ENCODE measurements at places on chromosomes 12 and 14.

GRCh38 chr12:38502415-38502814 is 185.8 kb downstream of the ALG10B start:
- DNase-seq = no peak

GRCh38 chr14:103514596-103515421 is 7.8 kb downstream of the CKB start:
- DNase-seq = no peak

DNA sequence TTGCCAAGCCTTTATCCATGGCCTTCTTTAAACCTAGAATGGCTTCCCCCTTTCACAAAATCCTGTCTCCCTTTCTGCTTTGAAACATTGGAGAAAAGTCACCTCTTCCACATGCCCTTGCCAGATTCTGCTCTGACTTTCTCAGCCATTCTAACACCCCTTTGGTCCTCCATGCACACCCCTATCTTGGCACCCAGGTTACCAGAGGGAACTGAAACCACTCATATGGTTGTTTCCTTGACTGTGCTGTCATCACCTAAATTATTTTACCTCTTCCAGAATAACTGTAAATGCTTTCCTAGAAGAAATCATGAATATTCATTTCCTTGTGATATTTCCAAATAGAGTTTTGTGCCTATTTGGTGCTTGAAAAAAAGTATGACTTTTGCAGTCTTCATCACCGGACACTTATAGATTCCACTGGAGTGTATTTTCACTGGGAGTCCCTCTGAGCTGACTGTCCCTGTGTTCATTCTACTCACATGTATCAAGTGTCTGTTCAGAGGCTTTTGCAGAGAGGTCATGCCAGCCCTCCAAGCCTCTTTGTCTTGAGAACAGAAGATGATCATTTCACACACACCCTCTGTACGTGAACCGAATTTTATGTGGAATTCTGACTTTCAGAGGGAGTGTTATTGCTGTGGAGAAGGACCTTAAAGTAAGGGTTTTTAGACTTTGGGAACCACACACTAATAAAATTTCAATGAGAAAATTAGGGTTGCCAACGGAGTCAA is 74.1 kb downstream of the PLXNC1 start:
- no peak for DNase-seq

DNA sequence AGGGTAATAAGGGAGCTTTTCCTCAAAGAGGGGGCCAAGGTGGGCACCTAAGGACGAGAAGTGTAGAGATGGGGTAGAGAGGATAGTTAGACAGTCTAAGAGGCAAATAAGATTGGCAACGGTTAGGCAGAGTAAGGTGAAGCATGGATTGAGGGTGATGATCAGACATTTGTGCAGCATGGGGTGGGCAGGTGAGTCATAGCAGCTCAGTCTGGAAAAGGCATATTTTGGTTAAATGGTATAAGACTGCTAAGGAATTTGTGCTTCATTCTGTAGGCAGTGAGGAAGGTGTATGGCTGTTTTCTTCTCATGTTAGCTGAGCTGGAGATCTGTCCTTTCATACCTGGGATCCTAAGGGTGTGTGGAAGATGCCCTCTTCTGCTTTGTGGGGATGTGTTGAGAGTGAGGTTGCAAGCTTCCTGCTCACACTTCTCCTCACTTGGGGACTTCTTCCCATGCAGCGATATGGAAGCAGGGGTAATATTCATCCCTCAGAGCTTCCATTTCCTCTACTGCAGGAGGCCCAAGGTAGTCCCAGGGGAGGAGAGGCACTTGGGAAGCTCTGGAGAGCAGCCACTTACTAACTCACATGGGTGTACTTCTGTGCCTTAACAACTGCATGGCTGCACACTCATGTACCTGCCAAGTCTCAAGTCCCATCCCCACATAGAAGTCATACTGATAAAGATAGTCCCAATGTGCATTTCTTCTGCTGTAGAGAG is 28.9 kb downstream of the GSG1 start:
- DNase-seq = no peak

- DNase-seq = no peak
Measured at GRCh38 chr14:21252149-21252548, 17.1 kb downstream of the HNRNPC start.

- DNase-seq = no peak
Measured at GRCh38 chr12:68452078-68452715, 120.0 kb upstream of the MDM1 start.

GRCh38 chr14:67539116-67539515 is 6.0 kb downstream of the PLEKHH1 start:
- no peak for DNase-seq

- DNase-seq = no peak
Measured at GRCh38 chr14:103136388-103137271, 13.4 kb downstream of the TNFAIP2 start.

DNA sequence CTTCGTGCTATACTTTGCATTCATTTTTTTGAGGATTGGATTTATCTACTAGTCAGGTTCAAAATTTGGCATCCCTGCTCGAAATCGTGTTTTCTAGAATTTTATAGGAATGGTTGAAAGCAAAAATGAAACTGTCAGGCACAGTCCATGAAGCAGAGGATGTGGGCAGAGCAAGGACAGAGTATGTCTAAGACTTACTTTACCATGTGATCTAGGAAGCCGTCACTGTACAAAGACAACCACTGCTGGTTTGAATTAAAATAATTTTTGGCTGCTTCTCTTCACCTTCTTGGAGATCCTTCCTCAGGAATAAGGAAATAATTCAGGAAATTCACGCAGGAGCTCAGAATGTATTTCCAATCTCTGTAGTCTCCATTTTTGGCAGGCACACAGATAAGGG is 31.6 kb upstream of the SGPP1 start:
- no peak for DNase-seq

GRCh38 chr12:92324849-92325500 is 179.3 kb upstream of the BTG1 start:
- no peak for DNase-seq

DNA sequence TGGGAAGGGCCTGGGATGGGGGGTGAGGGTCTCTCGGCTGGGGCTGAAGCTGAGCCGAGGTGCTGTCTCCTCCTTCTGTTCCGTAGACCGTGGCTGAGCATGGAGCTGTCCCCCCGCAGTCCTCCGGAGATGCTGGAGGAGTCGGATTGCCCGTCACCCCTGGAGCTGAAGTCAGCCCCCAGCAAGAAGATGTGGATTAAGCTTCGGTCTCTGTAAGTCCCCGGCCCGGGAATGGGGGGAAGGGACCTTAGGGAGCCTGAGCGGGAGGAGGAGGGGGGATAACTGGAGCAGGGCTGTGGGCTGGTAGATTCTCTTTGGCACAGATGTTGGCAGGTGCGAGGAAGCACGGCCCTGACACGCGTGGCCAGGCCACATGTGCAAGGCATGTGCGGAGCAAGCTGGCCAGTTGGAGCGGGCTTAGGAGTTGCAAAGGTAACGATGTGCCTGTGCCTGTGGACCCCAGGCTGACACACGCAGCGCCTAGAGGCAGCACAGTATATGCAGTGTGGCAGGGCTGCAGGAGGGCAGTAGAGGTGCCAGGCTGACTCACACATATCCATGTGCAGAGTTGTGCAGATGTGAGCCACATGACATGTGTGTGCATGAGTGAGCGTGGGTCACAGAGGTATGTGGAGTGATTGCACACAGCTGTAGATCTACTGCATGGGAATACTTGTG is 512 bp downstream of the PDE1B start:
- DNase-seq = no peak

- DNase-seq = no peak
Measured at GRCh38 chr12:41970744-41971143, 173.9 kb downstream of the GXYLT1 start.

- no peak for DNase-seq
Measured at GRCh38 chr14:76413962-76414600, 38.1 kb downstream of the ESRRB start.

GRCh38 chr14:90570461-90570860 is 173.6 kb downstream of the CALM1 start:
- DNase-seq = no peak

DNA sequence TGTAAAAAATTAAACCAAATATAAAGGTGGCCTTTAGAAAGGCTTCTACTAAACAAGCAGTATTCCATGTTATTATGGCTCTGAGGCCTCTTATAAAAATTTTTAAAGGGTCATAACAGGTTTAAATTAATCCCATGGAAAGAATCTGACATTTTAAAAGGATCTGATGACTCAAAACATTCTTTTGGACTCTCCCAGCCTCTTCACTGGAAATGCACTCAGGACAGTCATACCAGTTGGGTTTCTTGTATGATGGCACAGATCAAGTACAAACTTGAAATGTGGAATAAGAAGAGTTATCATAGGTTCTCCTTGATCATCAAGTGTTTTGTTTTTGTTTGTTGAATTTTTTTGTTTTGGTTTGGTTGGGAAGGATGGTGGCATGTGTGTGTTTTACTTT is 50.8 kb downstream of the PPP2R5E start:
- DNase-seq = no peak

- no peak for DNase-seq
Measured at GRCh38 chr14:101464310-101464983, 96.8 kb upstream of the DIO3 start.

- no peak for DNase-seq
Measured at GRCh38 chr14:89899917-89900663, 54.4 kb downstream of the EFCAB11 start.

- no peak for DNase-seq
Measured at GRCh38 chr12:49674318-49674981, 32.8 kb downstream of the FMNL3 start.
